ENCODE measurements at places on chromosomes 5 and 9.

GRCh38 chr5:61617039-61617438, 285.0 kb downstream of the ZSWIM6 start:
- no peak for DNase-seq

DNA sequence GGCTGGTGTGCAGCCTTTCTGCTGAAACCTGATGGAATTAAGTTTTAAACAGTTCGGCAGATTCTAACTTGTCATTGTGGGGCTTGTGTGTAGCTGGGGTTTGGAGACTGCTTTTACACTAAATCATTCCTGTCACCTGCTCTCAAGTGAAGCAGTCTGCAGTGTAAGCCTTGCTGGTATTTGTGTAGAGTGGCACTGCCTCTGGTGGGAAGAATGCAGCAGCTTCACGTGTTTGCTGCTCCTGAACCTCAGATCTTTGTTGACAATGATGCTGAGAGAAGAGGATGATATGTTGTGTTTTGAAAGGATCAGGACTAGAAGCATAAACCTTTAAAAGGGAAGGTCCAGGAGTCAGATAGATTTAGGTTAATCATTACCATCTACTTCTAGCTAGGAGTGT, 88.1 kb downstream of the KDM4C start:
- no peak for DNase-seq

GRCh38 chr5:95949810-95950209, 11.8 kb downstream of the ELL2 start:
- DNase-seq, result no peak

GRCh38 chr9:93467062-93467416, 13.7 kb upstream of the FAM120AOS start:
- DNase-seq, result no peak

- DNase-seq, result no peak
Observed at GRCh38 chr5:138212828-138213160, 329 bp downstream of the CDC23 start.

DNA sequence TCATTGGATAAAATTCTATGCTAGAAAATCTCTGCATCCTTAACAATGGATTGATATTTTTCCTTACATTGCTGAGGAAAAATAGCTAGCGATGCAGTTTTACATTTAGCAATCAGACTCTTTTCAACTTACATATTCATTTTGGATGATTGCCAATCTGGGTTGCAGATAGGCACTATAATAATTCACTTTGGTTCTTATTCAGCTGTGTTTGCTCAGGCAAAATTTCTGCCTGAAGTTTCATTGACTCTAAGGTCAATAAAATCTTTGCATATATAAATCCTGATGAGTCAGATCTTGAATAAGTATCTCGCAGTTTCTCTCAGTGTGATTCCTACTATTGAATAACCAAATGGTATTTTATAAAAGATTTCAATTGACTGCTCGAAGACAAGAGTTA, 1105.8 kb downstream of the CDH18 start:
- no peak for DNase-seq

- no peak for DNase-seq
Observed at GRCh38 chr9:28155067-28155466, 581.8 kb upstream of the C9orf72 start.

DNA sequence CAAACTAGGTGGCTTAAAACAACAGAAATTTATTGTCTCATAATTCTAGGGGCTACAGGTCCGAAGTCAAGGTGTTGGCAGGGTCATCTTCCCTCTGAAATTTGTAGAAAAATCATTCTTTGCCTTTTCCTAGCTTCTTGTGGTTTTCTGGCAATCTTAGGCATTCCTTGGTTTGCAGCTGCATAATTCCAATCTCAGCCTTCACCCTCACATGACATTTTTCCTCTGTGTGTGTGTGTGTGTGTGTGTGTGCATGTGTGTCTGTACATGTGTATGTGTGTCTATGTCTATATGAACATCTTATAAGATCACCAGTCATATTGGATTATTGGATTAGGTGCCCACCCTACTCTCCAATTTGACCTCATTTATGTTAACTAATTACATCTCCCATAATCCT, 330.6 kb downstream of the CHSY3 start:
- DNase-seq, result no peak

GRCh38 chr5:57727591-57727990, 245.0 kb upstream of the ACTBL2 start:
- DNase-seq, result no peak

DNA sequence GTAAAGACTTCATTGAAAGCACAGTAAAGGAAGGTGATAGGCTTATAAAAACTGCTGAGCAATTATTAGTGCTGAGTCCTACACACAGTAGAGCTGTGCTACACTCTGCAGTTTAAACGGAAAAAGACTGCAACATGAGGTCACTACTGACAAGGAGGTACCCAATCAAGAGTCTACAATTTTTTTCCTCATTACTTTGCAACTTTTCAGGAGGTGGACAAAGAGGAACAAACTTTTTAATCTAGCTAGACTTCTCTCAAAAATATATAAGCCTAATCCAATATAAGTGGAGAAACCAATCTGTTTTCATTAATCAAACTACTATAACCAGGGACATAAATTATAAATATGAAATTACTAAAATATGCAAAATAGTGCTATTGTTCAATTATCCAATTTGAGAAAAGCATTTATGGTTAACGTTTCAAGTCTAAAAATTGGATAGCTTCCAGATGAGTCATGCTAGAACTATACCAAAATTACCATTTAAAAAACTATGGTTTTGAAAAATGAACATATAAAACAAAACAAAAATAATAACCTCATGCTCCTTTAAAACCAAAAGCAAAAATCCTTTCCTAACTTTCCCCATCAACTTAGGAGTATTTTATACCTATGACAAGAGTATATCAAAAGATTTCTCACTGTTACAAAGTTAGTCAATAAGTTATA, 37.7 kb downstream of the FAM13B start:
- DNase-seq, result no peak

DNA sequence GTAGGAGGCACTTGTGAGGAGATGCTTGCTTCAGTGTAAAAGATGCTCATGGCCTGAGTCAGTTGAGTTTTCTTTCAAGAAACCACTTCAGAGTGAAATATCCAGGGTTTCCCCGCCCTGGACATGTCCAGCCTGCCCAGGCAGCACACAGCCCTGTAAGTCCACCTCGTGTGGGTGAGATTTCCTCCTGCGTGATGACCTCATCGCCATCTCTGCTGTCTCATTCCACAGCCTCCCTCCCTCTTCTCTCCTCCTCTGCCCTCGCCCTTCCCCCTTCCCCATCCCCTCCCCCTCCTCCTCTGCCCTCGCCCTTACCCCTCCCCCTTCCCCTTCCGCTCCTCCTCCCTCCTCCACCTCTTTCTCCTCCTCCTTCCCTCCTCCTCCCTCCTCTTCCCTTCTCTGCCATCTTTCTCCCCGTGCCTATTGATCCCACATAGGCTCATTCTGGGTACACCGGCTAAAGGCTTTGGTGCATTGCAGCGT, 34.0 kb upstream of the NCS1 start:
- DNase-seq, result peak; percentile 89

DNA sequence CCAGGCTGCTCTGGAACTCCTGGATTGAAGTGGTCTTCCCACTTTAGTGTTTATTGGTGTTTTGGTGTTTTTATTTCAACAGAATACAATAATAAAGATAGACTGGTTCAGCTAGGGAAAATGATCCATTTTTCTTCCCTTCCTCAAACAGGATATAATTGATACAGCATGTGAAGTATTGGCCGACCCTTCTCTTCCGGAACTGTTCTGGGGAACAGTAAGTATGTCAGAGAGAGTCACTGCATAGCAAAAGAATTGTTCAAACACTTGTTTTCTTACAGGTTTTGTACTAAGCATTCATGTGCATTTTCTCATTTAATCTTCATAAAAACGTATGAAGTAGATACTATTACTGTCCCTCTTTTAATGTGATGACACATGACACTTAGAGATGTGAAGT, 31.6 kb downstream of the NUP188 start:
- no peak for DNase-seq

GRCh38 chr9:107239474-107239873, 43.6 kb upstream of the RAD23B start:
- DNase-seq, result no peak

DNA sequence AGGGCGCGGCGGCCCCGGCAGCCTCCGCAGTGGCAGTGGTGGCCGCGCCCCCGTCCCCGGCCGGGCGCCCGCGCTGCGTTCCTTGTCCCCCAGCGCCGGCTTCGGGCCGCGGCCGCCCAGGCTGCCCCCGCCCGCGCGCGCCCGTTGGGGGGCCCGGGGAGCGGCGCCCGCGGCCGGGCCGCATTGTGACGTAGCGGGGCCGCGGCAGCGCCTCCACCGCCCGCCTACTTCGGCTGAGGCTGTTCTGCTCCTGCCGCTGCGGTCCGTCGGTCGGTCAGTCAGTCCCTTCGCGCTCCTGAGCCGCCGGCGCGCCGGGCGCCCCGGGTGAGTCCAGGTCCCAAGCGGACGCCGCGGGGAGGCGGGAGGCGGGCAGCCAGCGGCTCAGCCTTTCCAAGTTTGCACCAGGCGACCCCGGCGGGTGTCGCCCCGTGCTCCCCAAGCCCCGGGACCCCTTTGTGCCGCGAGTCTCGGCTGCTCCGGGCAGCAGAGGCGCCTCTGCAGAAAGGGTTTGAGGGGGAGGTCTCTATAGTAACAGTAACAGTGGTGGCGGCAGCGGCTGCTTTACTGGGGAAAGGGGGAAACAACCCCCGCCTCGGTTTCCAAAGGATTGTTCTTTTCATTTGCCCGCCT, at the start of gene SNCAIP:
Gene SNCAIP, plus strand, starts transcription at position 277 of the 630 bp plus-strand sequence. CDS start 78,898 bp downstream, outside the sequence.
- peak; percentile 57 for DNase-seq

GRCh38 chr5:154002093-154002492, 36.6 kb downstream of the FAM114A2 start:
- peak; percentile 16 for DNase-seq

DNA sequence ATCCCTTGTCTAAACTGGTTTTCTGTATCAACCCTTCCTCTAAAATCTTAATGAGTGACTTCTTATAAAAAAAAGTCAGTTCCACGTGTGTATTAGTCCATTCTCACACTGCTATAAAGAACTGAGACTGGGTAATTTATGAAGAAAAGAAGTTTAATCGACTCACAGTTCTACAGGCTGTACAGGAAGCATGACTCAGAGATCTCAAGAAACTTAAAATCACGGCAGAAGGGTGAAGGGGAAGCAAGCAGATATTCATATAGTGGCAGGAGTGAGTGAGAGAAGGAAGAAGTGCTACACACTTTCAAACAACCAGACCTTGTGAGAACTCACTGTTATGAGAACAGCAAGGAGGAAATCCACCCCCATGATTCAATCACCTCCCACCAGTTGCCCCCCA, 307.8 kb upstream of the ARRDC3 start:
- no peak for DNase-seq

DNA sequence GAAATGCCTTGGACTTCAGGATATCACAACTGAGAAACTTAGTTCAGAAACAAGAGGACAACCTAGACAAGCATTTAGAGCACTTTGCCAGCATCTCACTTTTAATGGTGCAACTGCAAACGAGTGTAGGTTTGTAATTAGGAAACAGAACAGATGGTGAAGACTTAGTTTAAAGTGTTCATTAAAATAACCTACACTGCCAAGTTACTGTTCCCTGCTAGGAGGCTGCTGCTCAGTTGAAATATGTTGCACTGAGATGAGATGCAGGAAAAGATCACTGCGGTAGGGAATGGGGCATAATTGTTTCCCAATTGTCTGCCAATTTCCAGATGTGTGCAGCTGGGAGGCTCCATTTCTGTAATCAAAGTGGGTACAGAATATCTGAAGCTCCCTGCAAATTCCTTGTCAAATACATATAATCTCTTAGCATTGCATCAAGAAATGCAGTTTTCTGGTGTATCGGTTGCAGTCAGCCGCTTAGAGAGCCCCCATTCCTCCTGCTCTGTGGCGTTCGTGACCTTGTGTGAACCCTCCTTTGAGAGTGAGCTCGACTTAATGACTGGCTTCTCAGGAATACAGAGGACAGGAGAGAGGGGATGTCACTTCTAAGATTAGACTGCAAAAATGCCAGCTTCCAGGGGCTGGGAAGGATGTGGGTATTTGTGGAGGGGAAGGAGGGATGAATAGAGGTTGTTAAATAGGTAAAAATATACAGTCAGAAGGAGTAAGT, 448.9 kb downstream of the MED10 start:
- no peak for DNase-seq

DNA sequence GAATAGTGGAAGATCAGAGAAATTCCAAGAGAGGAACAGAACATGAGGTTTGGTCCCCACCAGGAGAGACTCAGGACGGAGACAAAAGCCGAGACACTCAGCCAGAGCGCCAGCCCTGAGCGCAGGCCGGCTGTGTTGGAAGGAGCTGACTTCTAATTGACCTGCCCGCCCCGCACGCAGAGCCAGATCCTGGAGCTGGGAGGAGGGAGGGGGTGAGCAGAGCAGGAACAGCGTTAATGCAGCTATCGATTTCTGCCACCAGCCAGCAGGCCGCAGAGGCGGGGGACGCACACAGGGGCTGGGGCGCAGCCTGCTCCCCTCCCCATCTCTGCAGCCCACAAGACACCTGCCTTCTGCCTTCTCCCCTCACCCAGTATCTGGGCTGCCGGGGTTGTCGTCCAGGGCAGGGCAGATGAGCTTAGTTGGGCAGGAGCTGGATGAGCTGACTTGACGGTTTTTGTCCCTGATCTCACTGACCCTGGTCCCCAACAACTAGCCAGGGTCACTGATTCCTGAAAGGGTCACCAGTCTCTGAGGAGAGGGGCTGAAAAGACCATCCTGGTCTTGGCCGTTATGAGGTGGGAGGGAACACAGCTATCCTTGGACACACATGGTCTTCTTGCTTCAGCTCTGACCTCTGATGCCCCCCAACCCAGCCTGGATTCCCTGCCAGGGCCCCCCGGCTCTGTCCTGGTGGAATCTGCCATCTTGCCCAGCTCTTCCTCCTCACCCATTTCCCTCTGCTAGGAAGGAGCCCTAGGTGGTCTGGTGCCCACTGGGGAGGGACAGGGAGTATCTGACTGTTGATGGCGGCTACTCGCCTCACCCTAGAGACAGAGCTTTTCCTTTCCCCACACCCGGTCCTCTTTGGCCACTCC, 29.8 kb downstream of the CXXC5 start:
- no peak for DNase-seq

- DNase-seq, result no peak
Observed at GRCh38 chr9:109213285-109214121, 46.5 kb upstream of the FRRS1L start.

- no peak for DNase-seq
Observed at GRCh38 chr5:38650946-38651345, 94.5 kb upstream of the LIFR start.

- DNase-seq, result no peak
Observed at GRCh38 chr9:5178126-5178805, 7.2 kb downstream of the INSL6 start.

GRCh38 chr9:133759146-133759900, 21.2 kb upstream of the SARDH start:
- DNase-seq, result no peak

- peak; percentile 2 for DNase-seq
Observed at GRCh38 chr5:151695464-151695863, 8.7 kb upstream of the SPARC start.

- DNase-seq, result no peak
Observed at GRCh38 chr9:73050065-73050816, 97.4 kb upstream of the ALDH1A1 start.

- DNase-seq, result no peak
Observed at GRCh38 chr5:151661968-151662732, 24.6 kb downstream of the SPARC start.

GRCh38 chr9:112605963-112606699, 111.8 kb downstream of the INIP start:
- DNase-seq, result no peak
